Astrocyte of the cerebellum (primary cell): ENCODE measurements at places on chromosomes 6 and 20.

DNA sequence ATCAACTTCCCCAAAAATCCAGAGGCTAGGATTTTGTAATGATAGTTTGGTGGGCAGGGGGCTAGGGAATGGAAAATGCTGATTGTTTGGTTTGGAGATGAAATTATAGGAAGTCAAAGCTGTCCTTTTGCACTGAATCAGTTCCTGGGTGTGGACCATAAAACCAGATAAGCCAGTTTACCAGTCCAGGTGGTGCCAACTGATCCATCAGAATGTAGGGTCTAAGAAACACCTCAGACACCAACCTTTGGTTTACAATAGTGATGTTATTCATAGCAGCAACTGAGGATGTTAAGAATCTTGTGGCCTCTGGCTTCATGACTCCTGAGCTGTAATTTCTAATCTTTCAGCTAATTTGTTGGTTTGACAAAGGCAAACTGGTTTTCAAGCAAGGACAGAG, 496.6 kb upstream of the EPHA7 start:
- no peak for DNase-seq

- DNase-seq: no peak
Measured at GRCh38 chr20:52675375-52675774, 296.8 kb upstream of the TSHZ2 start.

DNA sequence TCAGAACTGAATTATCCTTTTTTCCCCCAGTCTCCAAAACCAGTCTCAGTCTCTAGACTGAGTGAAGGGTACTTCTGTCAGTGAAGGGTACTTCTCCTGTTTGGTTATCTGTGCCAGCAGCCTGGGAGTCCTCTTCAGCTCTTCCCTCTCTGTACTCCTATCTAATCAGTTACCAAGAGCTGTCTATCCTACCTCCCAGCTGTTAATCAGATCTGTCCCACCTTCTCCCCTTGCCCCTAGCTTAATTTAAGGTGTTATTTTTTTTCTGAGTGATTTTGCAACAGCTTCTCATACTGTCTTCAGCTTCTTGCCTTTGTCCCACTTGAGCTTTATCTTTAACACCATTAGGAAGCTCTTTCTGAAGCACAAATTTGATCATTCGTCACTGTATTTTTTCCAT, 491.9 kb upstream of the SOX4 start:
- DNase-seq: no peak

- peak; percentile 94 for DNase-seq
Measured at GRCh38 chr20:13784893-13785715, at the start of the genes ESF1 and NDUFAF5. ESF1 (minus strand) TSS chr20:13784919; CDS start chr20:13783140, 1,779 bp downstream. NDUFAF5 (plus strand) TSS chr20:13785028; CDS start chr20:13785069, 41 bp downstream.

GRCh38 chr20:49400904-49401303, 81.6 kb downstream of the KCNB1 start:
- peak; percentile 60 for DNase-seq

DNA sequence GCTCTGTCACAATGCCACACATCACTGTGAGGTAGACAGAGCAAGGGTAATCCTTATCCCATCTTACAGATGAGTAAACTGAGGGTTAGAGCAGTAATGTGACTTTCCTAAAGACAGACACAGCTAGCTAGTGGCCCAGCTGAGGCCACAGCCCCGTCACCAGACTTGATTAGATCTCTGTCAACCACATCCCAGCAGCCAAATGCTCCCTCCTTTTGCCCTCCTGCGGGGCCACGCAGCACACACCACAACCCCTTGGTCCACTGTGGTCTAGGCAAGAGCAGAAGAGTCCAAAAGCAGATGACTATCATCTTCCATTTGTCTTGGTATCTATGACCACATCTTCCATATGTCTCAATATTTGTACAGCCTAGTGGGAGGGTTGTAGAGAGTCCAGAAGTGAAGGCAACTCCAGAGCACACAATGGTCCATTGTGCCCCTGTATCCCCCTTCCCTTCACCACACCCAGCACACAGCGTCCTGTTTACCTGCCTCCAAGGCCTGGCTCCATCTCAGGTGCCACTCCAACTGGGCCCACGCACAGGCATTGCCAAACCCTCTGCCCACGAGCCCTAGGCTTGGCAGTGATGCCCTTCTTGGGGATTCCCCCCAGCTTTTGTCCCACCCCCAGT, 47.1 kb upstream of the FOXP4 start:
- no peak for DNase-seq

DNA sequence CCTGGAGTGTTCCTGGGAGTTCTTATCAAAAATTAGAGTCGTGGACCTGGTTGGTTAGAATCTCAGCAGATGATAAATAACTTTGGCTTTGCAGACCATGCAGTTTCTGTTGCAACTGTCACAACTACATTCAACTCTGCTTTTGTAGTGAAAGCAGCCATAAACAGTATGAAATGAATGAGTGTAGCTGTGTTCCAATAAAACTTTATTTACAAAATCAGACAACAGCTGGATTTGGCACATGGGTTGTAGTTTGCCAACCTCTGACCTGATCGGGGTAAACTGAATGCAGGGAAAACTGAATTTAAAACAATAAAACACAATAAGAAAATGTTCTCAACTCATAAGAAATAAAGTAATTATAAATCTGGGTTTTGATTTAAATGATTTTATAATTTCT, 513.8 kb downstream of the CDKAL1 start:
- DNase-seq: no peak

DNA sequence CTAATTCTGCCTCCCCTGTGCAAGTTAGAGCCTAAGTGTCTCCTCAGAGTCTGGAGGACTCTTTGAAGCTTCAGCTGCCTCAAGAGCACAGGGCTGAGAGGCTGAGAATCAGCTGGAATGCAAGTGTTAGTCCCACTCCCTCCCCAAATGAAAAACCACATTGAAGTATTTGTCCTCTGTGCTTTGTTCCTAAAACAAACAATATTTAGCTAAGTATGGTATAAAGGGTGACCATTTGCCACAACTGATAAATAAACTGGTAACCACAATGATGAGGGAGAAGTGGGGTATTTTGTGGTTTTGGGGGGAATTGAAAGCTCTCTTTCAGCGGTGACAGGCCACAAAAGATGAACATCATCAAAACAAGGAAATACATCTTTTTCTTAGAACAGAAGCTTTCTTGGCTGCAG, 91.7 kb upstream of the HDDC2 start:
- DNase-seq: peak; percentile 3

GRCh38 chr6:137731600-137731959, 135.5 kb upstream of the TNFAIP3 start:
- no peak for DNase-seq

DNA sequence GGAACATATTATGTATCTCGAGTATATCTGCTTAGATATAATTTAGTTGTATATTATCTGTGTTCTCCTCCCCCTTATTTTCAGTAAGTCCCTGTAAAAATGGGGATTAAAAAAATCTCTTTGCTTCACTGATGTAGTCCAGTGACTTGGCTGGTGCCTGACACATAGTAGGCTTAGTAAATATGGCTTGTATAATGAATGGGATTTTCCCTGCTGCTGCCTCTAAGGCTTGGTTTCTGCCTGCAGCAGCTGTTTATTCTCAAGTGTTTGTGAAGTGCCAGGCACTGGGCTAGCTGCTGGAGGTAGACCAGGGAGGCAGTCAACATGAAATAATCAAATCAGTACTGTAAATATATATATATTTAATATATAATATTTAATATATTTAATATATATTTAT, 1.6 kb upstream of the ZFP64 start:
- no peak for DNase-seq

- no peak for DNase-seq
Measured at GRCh38 chr6:167988154-167988495, 9.3 kb upstream of the KIF25 start.

- no peak for DNase-seq
Measured at GRCh38 chr20:46065691-46066090, 24.1 kb downstream of the NCOA5 start.

DNA sequence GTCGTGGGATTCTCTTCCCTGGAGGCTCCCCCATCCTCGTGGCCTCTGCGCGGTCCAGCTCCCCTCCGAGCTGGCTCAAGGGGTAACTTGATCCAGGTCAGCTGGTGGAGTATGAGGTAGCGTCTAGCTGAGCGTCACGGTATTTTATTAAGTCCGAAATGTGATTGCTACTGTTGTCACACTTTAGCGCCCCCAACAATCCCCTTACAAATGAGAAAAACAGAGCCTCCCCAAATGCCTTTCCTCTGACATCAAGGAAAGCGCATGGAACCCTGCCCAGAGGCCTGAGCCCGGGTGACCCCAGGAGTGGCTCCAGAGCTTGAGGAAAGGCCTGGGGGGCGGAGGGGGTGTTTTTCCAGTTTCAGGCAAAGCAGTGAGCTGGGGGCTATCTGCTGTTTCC, 192.4 kb downstream of the ZMYND8 start:
- DNase-seq: no peak

DNA sequence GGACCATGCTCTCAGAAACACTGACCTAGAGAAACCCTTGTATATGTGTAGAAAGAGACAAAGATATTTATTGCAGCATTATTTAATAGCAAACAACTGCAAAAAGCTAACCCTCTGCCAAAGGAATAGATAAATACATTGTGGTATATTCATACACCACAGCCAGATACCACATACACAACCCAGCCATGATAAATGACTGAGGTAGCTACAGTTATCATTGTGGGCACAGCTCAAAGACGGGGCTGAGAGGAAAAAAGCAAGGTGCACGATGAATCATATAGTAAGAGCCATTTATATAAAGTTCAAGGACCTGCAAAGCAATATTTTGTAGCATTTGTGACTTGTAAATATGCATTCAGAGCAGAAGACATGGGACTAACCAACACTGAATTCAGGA, 30.8 kb downstream of the RSPO4 start:
- no peak for DNase-seq

DNA sequence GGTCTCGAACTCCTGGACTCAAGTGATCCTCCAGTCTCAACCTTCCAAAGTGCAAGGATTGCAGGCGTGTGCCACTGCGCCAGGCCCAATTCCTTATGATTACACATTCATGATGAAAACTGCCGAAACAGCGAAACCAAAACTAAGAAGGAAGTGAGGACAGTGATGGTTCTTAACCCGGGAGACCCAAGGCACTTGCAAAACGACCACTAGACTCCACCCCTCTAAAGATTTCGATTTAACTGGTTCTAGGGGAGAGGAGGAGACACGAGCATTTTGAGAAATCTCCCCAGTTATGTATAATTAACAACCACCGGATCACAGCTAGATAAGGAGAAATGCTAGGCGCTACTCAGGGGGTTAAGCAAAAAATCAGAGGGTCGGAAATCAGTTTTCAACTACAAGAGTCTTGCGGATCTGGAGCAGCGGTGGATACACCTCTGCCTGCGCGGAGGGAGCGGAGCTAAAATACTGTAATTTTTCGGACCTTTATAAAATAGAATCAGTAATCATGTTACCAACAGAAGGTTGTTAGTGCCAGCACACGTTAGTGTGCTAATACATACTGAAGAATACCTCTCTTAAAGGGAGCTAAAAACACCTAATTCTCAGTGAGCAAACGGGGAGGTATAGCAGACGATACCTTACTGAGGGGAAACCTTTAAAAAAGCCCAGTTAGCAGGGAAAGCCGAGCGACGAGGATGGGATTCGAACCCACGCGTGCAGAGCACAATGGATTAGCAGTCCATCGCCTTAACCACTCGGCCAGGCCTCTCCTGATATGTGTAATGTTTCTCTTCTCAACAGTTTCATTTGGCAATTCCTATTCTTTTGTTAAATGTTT, 60.0 kb upstream of the BTN3A2 start:
- DNase-seq: no peak

DNA sequence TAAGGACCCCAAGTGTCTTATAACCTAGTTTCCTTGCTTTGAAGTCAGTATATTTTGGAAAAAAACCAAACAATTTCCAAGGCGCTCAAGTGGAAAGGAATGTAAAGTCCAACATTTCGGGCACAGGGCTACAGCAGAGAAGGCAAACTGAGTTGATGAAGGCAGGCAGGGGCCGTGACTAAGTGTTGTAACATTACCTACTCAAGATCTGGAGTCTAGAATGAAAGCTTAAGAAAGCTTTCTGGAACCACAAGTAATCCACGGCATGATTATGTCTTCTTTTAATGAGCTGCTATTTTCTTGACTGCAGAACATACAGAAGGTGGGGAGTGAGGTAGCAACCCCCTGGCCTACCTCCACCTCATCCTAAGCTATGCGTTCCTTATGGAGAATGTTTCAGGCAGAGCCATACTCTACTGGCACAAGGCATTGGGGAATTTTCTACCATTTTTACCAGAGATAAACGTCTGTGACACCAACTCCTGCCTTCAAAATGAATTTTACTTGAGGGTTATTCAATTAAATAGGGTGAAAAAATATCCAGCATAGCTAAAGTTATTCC, 4.3 kb downstream of the PPP1R10 start:
- DNase-seq: peak; percentile 84

DNA sequence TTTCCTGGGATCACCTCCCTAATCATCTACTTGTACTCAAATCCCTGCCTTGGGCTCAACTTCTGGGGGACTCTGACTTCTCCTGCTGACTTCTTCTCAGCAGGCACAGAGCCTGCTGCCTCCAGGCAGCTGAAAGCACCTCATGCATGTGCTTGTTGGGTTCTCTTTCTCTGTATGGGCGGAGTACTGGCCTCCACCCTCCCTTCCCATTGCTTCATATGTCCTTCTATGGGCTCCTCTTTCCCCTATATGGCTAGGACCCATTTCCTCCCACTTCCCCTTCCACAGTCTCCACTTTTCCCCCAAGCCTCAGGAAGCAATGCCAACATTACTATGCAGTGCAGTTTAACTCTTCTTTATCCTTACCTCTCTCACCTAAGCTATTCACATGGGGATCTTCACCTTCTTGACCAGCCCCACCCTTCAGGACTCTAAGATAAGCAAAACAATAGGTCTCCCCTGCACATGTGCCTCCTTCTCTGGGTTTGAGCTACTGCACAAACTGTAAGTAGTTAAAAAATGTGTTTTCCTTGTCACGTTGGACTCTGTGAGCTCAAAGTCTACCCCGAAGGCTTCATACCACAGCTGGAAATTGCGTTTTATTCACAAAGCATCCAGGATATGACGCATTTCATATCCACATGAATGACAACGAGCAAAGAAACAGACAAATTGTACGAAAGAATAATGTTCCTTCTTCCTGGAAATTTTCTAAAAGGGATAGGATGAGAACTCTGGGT, 93.7 kb downstream of the CDS2 start:
- DNase-seq: no peak

- DNase-seq: peak; percentile 47
Measured at GRCh38 chr6:18997375-18997826, 610.3 kb downstream of the RNF144B start.

GRCh38 chr6:20575704-20576451, 41.6 kb downstream of the CDKAL1 start:
- no peak for DNase-seq

GRCh38 chr6:2196079-2196679, 49.2 kb downstream of the GMDS start:
- DNase-seq: peak; percentile 43

- peak; percentile 93 for DNase-seq
Measured at GRCh38 chr6:45746046-45746445, 269.6 kb downstream of the CLIC5 start.
